ENCODE measurements at places on chromosomes 6 and 20.

- H3K27me3 ChIP-seq = no peaks in the 10 kb centered on the region
- no peak for DNase-seq
- H3K4me1 ChIP-seq = no peaks in the 10 kb centered on the region
- H3K27ac ChIP-seq = no peak overlapping the region
Measured at GRCh38 chr20:17456279-17456678, 74.9 kb downstream of the BFSP1 start.

GRCh38 chr20:61299618-61300017 is 47.6 kb downstream of the CDH4 start:
- H3K27ac ChIP-seq = no peak overlapping the region
- no peak for DNase-seq
- no peaks in the 10 kb centered on the region for H3K27me3 ChIP-seq
- no peaks in the 10 kb centered on the region for H3K36me3 ChIP-seq
- peaks cover 1% of the 10 kb centered on the region for H3K4me1 ChIP-seq

DNA sequence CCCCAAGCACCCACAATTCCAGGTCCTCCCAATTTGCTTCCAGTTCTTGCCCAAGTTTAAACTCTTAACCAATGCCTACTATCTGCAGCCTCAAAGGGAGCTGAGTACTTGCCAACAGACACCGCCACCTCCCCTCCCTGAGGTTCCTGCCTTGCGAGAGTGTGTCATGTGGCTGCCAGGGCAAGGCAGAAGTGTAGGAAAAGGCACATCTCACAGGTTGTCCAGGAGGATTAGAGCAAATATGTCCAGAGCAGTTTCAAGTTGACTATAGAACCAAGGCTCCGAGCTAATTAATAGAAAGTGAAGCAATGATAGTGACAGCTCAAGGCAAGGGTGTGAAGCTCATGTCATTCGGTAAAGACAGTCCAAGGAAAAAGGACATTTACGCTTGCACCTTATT is 127.8 kb downstream of the ATXN1 start:
- H3K4me1 ChIP-seq = peaks cover 3% of the 10 kb centered on the region
- no peak overlapping the region for H3K4me3 ChIP-seq
- H3K27me3 ChIP-seq = no peaks in the 10 kb centered on the region
- no peak for DNase-seq
- no peak overlapping the region for H3K27ac ChIP-seq

GRCh38 chr6:98539741-98540140 is 294.6 kb upstream of the POU3F2 start:
- H3K36me3 ChIP-seq = no peaks in the 10 kb centered on the region
- DNase-seq = no peak
- H3K27ac ChIP-seq = no peak overlapping the region

GRCh38 chr6:157558049-157558448 is 177.1 kb downstream of the ZDHHC14 start:
- no peaks in the 10 kb centered on the region for H3K27me3 ChIP-seq
- no peak overlapping the region for H3K27ac ChIP-seq
- no peaks in the 10 kb centered on the region for H3K36me3 ChIP-seq
- peaks cover 5% of the 10 kb centered on the region for H3K4me1 ChIP-seq

DNA sequence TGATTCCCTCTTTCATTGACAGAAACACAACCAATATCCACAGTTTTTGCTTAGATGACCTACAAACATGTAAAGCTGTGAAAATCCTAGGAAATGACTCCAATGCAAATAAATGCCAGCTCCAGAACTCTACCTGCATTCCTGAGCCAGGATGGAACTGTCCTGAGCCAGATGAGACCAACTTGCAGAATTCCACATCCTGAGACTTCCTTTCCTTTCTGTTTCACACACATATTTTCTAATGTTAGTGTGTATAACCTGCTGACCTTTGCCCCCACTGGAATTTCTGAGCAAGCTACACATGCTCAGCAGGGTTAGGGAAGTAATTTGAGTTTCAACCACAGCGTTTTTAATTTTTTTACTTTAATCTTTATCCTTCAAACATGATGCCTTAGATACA is 69.6 kb upstream of the ADGRF1 start:
- H3K36me3 ChIP-seq = no peaks in the 10 kb centered on the region
- peaks cover 1% of the 10 kb centered on the region for H3K4me1 ChIP-seq
- H3K27ac ChIP-seq = no peak overlapping the region
- H3K4me3 ChIP-seq = no peak overlapping the region
- no peak for DNase-seq

DNA sequence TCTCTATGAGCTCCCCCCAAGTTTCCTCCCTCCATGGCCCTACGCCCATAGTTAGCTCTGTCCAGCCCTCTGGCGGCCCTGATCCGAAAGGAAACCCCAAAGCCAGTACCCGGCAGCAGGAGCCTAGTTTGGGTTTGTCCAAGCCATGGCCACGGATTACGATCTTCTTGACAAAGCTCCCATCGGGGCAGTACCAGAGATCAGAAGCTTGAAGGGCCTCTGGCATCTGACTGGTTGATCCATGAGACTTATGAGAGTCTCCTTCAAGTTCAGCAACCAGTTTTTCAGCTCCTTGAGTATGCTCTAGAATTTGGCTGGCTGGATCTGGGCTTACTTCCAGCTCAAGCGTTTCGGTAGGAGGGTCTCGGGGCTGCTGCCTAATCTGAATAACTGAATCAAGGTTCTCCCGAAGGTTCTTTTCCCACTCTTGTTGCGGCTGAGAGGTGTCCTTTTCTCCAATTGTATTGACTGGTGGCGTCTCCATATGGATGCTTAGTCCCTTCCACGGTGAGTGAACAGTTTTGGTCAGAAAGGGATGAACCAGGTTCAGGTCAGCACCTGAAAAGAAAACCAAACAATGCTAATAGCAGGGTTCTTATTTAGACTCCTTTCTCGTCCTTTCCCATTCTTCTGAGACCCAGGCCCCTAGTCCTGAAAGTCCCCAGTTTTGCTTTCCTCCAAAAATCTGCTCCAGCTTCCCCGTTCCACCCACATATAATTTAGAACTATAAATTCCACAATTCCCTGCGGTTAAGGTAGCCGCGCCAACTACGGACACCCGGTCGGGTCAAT is 595 bp downstream of the FKBPL start:
- no peaks in the 10 kb centered on the region for H3K27me3 ChIP-seq
- DNase-seq = no peak
- H3K27ac ChIP-seq = no peak overlapping the region
- H3K36me3 ChIP-seq = no peaks in the 10 kb centered on the region
- no peaks in the 10 kb centered on the region for H3K4me1 ChIP-seq

DNA sequence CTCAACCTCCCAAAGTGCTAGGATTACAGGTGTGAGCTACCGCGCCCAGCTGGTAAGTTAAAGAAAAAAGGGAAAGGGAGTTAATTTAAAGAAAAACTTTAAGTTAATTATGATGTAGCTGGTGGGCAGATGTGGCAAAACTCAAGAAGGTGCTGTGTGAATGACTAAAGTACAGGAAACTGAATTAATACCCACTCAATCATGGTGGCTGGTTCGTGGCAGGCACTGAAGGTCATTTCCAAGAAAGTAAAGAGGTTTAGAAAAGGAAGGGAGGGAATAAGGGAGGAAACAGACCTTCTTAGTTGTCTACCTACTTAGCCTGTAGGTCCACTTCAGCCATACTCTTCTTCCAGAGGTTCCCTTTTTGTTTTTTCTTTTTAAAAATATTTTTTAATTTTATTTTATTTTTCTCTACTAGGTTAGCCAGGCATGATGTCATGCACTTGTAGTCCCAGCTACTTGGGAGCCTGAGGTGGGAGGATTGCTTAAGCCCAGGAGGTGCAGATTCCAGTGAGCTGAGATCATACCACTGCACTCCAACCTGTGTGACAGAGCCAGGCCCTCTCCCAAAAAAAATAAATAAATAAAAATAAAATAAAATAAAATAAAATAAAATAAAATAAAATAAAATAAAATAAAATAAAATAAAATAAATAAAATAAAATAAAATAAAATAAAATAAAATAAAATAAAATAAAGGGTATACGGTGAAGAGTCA is 11.9 kb upstream of the TGM3 start:
- DNase-seq = no peak
- no peaks in the 10 kb centered on the region for H3K36me3 ChIP-seq
- H3K27ac ChIP-seq = no peak overlapping the region
- H3K4me3 ChIP-seq = no peak overlapping the region
- no peaks in the 10 kb centered on the region for H3K27me3 ChIP-seq
- no peaks in the 10 kb centered on the region for H3K4me1 ChIP-seq

DNA sequence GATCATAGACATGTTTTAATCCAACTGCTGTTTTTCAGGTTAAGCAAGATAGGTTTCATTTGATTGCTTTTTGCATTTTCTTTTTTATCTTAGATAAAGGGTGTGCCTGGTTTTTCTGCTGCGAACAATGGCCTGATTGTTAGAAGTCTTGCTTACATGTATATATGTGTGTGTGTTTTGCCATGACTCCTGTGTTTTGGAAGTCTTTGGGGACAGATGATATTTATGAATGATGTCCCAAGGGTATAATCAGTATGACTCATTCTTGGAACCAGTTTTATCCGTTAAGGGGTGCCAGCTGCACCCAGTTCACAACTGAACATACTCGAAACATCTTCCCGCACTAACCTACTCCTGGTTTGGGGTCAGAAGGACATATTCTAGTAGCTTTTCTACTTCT is 230.1 kb upstream of the SUPT3H start:
- no peak for DNase-seq
- H3K4me1 ChIP-seq = no peaks in the 10 kb centered on the region
- no peaks in the 10 kb centered on the region for H3K36me3 ChIP-seq

- no peak for DNase-seq
- H3K36me3 ChIP-seq = no peaks in the 10 kb centered on the region
- H3K27me3 ChIP-seq = no peaks in the 10 kb centered on the region
- H3K4me1 ChIP-seq = no peaks in the 10 kb centered on the region
Measured at GRCh38 chr6:148494226-148494625, 151.6 kb downstream of the SASH1 start.

DNA sequence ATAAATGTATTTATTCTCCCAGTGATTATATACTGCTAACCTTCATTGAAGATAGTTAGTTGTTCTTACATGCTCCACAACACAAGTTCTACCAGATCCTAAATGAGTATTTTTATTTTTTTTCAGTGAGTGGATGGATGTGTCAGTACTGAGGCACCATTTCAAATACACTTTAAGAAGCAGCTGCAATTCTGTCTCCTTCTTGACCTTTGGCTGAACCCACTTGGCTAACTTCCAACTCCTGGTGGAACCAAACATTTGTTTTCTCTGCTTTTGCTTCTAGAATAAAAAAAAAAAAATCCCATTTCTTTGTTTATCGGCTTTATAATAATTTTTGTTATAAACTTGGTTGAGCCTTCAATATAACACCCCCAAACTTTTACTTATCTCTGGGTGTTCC is 458.3 kb upstream of the MAP3K7 start:
- no peaks in the 10 kb centered on the region for H3K36me3 ChIP-seq
- H3K4me1 ChIP-seq = no peaks in the 10 kb centered on the region
- no peak for DNase-seq
- H3K4me3 ChIP-seq = no peak overlapping the region

- H3K4me1 ChIP-seq = no peaks in the 10 kb centered on the region
- H3K27ac ChIP-seq = no peak overlapping the region
- DNase-seq = no peak
Measured at GRCh38 chr20:16488086-16488485, 85.2 kb downstream of the KIF16B start.

- H3K36me3 ChIP-seq = no peaks in the 10 kb centered on the region
- no peaks in the 10 kb centered on the region for H3K27me3 ChIP-seq
- H3K27ac ChIP-seq = no peak overlapping the region
- no peak for DNase-seq
- H3K4me3 ChIP-seq = no peak overlapping the region
- no peaks in the 10 kb centered on the region for H3K4me1 ChIP-seq
Measured at GRCh38 chr20:16292226-16292880, 280.9 kb downstream of the KIF16B start.

DNA sequence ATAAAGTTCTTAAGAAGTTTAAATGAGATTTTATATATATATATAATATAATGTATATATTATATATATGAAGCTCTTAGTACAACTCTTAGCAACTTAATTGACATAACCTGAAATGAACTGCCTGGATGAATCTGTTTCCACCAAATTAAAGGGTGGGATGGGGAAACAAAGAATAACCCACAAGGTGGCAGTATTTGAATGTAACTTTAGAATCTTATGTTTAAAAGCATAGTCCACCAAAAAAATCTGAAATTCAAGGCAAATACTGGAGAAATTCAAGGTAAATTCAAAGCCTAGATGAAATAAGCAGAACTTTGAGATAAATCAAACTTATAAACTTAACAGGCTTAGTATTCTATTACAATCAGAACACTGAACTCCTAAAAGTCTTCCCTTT is 4.4 kb upstream of the IBTK start:
- no peaks in the 10 kb centered on the region for H3K4me1 ChIP-seq
- no peak overlapping the region for H3K27ac ChIP-seq
- H3K4me3 ChIP-seq = no peak overlapping the region
- no peaks in the 10 kb centered on the region for H3K36me3 ChIP-seq
- no peak for DNase-seq
